Spleen (tissue), 13 donors: ENCODE measurements at places on chromosomes 7 and 10.

- peaks cover 14% of the 10 kb centered on the region for H3K36me3 ChIP-seq
- peaks cover 14% of the 10 kb centered on the region for H3K4me1 ChIP-seq
- no peak overlapping the region for H3K4me3 ChIP-seq
- no peak overlapping the region for H3K27ac ChIP-seq
- H3K27me3 ChIP-seq: no peaks in the 10 kb centered on the region
Measured at GRCh38 chr7:151834271-151835035, 42.5 kb downstream of the PRKAG2 start.

DNA sequence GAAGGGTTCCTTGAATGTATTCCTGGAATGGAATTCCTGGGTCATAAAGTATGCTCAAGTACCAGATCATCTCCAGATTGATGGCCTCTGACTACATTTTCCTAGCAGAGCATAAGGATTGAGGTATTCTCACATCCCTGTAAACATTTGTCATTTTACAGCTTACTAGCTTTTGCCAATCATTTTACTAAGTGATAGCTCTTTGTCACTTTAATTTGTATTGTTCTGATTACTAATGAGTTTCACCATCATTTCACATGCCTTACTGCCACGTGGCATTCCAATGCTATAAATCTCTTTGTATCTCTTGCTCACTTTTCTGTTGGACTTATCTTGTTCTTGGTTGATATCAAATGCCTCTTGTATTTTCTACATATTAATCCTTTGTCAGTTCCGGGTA is 68.6 kb upstream of the CACNB2 start:
- no peak for DNase-seq
- H3K27me3 ChIP-seq: peaks cover 4% of the 10 kb centered on the region
- H3K4me3 ChIP-seq: no peak overlapping the region
- H3K36me3 ChIP-seq: no peaks in the 10 kb centered on the region

- H3K36me3 ChIP-seq: no peaks in the 10 kb centered on the region
- H3K27ac ChIP-seq: no peak overlapping the region
- no peaks in the 10 kb centered on the region for H3K27me3 ChIP-seq
- no peak for DNase-seq
- no peaks in the 10 kb centered on the region for H3K4me1 ChIP-seq
- no peak overlapping the region for H3K4me3 ChIP-seq
Measured at GRCh38 chr10:85612833-85613232, 753.8 kb downstream of the GRID1 start.

DNA sequence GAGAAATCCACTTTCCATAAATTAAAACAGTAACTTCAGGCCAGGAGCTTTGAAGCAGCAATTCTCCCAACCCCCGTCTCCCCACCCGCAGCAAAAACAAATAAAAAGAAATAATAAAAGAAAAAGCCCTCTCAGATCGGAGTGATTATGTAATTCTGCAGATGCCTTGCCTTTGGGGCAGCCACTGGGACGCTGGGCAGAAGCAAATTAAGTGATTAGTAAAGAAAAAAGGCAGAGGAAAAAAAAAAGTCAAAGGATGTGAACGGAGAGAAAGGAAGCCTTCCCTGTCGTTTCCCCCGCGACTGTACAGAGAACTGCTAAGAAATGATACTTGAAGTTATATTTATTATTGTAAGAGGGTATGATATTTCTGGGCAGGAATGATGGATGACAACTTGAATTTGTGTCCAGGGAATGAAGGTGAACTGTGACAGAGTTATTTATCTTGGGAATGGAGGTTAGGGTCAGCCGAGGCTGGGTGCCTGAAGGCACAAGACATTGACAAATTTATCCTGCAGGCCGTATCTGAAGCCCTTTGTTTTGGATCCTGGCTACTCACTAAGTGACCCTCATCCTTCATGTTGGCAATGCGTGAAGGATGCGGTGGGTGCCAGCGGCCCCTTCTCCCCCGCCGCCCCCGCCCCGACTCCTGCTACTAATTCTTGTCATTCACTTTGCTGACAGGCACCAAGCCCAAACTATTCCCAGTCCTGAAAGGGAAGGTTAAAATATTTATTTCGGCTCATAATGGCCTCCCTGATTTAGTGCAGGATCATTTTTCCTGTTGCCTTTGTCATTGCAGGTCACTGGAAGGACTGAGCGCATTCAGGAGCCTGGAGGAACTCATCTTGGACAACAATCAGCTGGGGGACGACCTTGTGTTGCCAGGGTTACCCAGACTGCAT is 604.0 kb downstream of the LRMDA start:
- H3K36me3 ChIP-seq: no peaks in the 10 kb centered on the region
- no peak overlapping the region for H3K27ac ChIP-seq
- no peak for DNase-seq
- H3K4me3 ChIP-seq: no peak overlapping the region
- no peaks in the 10 kb centered on the region for H3K27me3 ChIP-seq
- peaks cover 18% of the 10 kb centered on the region for H3K4me1 ChIP-seq

DNA sequence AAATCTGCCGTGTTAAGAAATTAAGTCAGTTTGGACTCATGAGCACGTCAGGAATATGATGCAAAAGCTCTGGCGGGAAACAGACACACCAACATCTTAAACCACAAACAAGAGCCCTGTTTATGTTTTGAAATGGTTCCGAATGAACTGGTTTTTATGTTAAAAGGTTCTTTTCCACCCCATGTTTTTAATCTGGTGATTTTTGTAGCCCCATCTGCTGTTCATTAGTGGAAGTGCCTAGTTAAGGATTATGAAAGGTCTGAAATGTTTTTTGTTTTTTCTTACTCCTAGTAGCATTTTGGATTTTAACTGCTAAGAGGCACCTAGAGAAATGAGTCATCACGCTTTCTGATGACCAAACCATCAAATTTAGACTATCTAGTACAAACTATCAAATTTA is 404.1 kb upstream of the MKI67 start:
- H3K27me3 ChIP-seq: peaks cover 6% of the 10 kb centered on the region
- no peak overlapping the region for H3K27ac ChIP-seq
- H3K4me3 ChIP-seq: no peak overlapping the region
- DNase-seq: no peak
